Lung (tissue), 17 donors: ENCODE measurements at places on chromosomes 5 and 9. TPM values are rescaled to one million over a fixed set of nuclear protein-coding genes. Genes with fewer than 3 reads are reported as not detected.

GRCh38 chr5:90557391-90557790, 1.2 kb upstream of the ADGRV1 start:
- H3K27ac ChIP-seq: no peak overlapping the region
- H3K4me1 ChIP-seq: no peaks in the 10 kb centered on the region
- H3K4me3 ChIP-seq: no peak overlapping the region
- DNase-seq: no peak
- H3K36me3 ChIP-seq: no peaks in the 10 kb centered on the region

GRCh38 chr5:14928661-14929060, 57.1 kb upstream of the ANKH start:
- H3K4me1 ChIP-seq: peaks cover 6% of the 10 kb centered on the region
- no peak for DNase-seq
- no peak overlapping the region for H3K4me3 ChIP-seq

DNA sequence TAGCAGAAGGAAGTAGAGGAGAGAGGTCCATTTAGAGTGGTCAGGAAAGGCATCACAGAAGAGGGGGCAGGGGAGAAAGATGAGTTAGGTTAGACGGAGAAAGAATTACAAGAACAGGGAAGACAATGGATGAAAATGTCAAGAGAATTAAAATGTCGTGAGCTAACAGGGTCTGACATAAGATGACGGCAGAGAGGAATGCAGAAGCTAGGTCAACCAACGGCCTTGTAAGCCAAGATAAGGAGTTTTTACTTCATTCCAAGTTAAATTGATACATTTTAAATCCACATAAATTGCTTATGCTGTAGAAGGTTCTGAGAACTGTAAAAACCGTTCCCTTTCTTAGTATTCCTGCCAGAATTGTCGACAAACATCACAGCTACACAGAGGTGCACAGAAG, 896.9 kb upstream of the DMAC1 start:
- H3K27ac ChIP-seq: no peak overlapping the region
- no peak for DNase-seq
- no peaks in the 10 kb centered on the region for H3K36me3 ChIP-seq
- no peaks in the 10 kb centered on the region for H3K27me3 ChIP-seq
- H3K4me1 ChIP-seq: peaks cover 15% of the 10 kb centered on the region

GRCh38 chr5:124912638-124913328, 166.3 kb upstream of the ZNF608 start:
- H3K4me1 ChIP-seq: peaks cover 8% of the 10 kb centered on the region
- no peak for DNase-seq
- no peaks in the 10 kb centered on the region for H3K27me3 ChIP-seq
- H3K4me3 ChIP-seq: no peak overlapping the region

DNA sequence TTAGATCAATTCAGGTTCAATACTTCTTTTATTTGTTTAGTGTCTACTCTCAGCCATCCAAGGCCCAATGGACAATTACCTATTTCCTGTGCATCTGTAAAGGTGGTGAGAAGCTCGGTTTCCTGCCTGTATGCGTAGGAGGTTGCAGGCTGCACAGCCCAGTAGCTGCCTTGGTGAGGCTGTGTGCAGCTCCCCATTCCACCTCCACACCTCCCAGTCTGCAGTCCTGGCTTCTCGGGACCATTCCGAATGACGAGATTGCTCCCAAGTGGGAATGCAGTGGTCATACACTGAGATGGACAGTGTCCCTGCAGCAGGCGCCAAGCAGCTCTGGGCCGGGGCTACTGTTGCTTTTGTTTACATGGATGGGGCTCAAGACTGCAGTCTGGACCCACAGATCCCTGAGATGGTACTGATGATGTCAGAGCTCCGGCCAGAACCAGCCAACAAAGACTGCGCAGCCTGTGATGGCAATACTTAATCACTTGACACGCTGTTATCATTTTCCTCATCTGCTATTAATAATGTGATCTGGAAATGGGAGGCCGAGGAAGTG, 206.1 kb upstream of the IRX1 start:
- no peak overlapping the region for H3K4me3 ChIP-seq
- no peaks in the 10 kb centered on the region for H3K27me3 ChIP-seq
- no peaks in the 10 kb centered on the region for H3K4me1 ChIP-seq

- no peaks in the 10 kb centered on the region for H3K27me3 ChIP-seq
- H3K36me3 ChIP-seq: no peaks in the 10 kb centered on the region
- H3K4me1 ChIP-seq: no peaks in the 10 kb centered on the region
- no peak for DNase-seq
- H3K4me3 ChIP-seq: no peak overlapping the region
Observed at GRCh38 chr5:130104895-130105688, 200.8 kb downstream of the CHSY3 start.

MUSK gene
- total RNA-seq: 0.64 TPM
